ENCODE measurements at places on chromosomes 11 and 22. TPM values are rescaled to one million over a fixed set of nuclear protein-coding genes. Genes with fewer than 3 reads are reported as not detected.

DNA sequence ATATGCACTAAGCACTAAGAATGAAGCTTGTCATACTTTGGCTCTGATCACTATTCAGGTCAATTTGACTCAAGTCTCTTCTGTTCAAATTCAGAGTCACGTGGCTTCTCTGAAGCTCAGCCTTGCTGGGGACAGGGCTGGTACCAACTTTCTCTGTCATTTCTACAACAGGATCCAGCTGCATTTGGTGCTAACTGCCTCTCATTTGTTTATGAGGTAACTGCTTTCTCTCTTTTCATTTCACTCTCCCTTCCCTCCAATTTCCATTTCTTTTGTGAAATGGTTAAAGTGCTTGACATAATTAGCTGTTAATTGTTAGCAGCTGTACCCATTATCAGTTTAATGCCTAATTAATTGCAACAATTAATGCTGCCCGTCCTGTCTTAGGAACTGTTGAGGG is 259.7 kb upstream of the PLET1 start:
- no peak for DNase-seq

DNA sequence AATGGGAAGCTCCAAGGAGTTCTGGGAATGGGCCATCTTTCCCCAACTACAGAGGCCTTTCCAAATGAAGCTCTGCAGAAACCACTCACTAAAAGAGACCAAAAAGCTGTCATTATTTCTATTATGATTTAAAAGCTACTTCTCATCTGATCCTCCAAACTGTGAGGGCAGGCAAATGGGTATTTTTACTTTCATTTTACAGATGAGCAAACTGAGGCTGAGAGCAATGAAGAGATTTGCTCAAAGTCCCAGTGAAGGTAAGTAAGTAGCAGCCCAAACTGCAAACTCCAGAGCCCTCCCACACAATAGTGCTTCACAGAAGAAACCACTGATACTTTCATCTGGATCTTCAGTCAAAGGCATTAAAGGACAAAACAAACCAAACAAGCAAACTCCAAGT is 1.4 kb downstream of the RSPH14 start:
- no peak for DNase-seq

GRCh38 chr11:67500831-67501715 is 4.1 kb downstream of the PITPNM1 start:
- DNase-seq = no peak

DNA sequence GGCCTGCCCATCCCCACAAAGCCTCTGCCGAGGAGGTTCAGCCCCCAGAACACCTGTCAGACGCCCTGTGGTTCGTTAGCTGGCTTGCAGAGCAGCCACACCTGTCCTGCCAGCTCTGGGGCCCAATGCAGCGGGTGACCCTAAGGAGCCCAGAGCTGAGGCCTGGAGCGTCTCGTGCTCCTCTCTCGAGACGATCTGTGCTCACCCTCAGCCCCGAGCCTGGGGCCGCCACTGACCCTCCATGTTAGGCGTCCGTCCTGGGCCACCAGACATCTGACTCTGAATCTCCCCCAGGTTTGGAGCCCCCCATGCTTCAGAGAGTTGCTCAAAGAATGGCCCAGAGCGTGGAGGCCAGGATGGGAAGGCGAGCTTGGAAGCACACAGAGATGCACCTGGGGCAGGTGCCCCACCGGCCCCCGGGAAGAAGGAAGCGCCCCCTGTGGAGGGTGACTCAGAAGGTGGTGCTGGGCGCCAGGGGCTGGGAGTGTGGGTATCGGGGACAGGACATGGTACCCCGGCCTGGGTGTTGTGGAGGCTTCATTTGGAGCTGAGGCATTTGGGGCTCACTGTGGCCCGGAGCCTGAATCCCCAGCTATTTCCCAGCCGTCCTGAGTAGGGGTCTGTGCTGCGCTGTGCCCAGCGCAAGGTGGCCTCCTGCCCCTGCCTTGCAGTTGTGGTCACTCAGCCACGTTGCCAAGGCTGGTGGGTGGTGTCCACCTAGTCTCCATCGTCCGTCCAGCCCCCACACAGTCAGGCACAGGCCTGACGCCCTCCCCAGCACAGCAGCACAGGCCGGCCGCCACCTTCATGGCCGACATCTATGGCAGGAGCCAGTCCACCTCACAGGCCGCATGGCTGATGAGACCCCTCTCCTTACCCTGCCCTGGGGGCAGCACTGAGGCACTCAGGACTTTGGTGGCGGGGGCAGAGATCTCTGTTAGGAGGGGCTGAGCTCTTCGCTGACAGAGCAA is 36.2 kb downstream of the SBF1 start:
- no peak for DNase-seq

- DNase-seq = no peak
Observed at GRCh38 chr11:20226933-20227332, 66.7 kb upstream of the DBX1 start.

GRCh38 chr11:120061036-120061760 is 76.7 kb downstream of the TRIM29 start:
- DNase-seq = no peak

DNA sequence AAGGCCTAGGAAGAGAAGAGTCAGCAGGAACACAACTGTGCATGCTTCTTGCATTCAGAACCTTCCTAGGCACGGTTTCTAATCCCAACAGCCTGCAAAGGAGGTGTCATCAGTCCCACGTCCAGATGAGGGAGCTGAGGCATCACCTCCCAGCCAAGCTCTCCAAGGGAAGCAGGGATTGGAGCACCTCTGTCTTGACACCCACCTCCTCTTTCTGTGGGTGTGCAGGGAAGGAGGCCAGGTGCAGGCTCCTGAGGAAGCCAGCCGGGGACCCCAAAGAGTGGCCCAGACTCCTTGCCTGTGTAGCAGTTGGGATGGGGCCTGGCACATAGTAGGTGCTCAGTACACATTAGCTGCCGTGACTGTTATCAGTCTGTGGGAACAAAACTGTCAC is 2.0 kb downstream of the PNPLA5 start:
- no peak for DNase-seq

DNA sequence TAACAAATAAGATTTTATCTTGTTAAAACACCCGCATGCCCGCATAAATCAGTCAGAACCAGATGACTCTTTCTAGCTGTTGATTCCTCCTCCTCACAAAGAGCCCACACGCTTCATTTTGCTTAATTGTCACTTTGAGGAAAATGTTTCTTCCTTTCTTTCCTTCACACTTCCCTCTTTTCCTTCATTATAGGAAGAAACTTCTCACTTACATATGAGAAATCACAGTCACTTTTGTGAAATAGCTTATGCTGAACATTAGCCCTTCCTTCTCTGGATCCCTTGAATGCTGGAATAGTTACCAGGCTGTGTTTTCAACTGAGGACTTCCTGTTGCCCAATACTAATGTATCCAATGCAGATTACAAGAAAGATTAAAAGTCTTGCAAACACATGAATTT is 5.8 kb downstream of the MS4A6E start:
- DNase-seq = no peak

GRCh38 chr11:117097389-117098268 is 599 bp downstream of the SIK3 start:
- peak; percentile 42 for DNase-seq

DNA sequence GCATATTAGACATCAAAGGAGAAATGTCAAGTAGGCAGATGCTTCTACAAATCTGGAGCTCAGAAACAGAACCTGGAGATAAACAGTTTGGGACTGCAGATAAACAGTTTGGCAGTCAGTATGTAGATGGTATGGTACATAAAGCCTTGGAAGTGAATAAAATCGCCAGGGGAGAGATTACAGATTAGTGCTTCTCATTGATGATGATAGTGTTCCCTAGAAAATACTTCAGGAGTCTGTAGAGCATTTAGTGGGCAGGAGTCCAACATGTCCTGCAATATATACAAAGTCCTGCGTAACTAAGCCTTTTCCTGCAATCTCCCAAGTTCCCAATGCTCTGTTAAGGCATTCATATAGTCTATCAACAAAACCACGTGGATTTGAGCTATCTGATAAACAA is 35.2 kb downstream of the NARS2 start:
- DNase-seq = no peak

DNA sequence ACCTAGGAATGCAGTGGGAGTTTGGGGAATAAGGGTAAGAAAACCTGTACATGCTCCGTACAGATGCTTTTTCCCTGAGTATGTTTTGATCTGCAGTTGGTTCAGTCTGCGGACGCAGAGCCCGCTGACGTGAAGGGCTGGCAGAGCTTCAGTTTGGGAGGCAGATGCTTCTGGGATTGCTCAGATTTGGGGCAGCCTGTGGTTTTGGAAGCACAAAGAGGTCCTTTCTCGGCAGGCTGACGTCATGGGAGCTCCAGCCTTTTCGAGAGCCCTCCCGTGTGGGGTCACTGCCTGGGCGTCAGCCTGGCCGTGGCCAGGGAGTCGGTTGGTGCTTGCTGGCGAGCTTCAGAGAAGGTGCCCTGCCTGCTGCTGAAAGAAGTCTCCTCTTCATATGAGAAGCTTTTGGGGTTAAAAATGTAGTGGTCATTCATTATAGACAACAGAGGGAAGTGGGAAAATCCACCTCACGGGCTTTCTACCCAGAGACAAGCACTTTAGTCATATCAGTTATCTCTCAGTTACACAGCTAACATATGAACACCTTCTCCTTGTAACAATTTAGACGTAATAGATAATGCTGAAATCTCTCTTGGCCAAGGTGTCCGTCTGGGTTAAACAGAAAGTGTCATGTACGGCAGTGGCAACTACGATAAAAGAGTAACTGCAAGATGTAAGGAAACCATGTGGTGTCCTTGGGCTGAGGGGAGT is 26.8 kb downstream of the TPCN2 start:
- no peak for DNase-seq

DNA sequence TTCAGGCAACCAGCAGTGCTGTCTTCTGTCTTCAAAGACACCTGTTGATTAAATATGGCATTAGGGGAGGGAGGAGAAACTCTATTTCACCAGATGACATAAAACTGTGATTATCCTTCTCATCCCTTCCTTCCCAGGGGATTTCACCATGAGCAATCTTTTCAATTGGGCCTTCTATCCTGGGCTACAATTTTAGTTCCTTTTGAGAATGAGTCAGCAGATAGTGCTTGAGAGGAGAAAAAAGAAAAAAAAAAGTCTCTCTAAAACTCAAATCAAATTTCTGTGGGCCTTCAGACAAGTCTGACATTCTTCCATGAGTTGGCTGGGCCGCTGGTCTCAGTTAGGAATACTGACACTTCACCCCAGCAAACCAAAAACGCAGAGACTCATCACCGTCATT is 7.2 kb downstream of the FLI1 start:
- peak; percentile 36 for DNase-seq

- DNase-seq = no peak
Observed at GRCh38 chr11:125465701-125466100, 30.4 kb downstream of the FEZ1 start.

DNA sequence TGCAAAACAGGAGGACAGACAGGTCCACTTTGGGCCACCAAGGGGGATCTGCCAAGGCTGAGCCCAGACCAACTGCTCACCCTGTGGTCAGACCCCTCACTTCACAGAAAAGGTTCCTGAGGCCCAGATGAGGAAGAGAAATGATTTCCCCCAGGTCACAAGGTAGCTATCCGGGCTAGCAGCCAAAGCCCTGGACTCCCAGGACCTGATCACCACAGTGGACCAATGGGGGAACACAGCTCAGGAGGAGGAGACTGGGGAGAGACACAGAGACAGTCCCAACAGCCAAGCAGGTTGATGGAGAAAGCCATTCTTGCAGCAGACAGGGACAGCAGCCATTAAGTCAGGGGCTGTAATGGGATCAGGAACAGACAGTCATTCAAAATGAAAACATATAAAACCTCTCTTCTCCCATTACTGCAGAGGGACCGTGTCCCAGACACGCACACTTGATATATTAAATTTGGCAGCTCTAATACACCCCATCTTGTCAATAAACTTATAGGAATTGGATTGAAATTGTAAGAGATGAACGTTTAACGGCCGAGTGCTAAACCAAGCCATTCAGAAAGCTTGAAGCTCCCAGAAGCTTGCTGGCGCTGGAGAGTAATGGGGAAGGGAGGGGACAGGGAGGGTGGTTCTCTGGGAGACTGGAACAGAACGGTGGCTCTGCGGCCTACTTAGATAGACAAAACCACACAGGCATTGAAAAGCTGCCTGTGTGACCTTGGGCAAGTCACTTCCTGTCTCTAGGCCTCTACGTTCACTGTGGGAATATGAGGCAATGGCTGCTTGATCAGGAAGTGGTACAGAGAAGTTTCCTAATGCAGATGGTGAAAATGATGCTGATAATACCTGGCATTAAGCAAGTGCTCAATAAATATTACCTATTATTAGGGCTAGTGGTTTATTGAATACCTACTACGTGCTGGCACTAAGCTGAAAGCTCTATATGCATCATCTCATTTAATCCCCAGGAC is 16.0 kb downstream of the ZMAT5 start:
- no peak for DNase-seq

DNA sequence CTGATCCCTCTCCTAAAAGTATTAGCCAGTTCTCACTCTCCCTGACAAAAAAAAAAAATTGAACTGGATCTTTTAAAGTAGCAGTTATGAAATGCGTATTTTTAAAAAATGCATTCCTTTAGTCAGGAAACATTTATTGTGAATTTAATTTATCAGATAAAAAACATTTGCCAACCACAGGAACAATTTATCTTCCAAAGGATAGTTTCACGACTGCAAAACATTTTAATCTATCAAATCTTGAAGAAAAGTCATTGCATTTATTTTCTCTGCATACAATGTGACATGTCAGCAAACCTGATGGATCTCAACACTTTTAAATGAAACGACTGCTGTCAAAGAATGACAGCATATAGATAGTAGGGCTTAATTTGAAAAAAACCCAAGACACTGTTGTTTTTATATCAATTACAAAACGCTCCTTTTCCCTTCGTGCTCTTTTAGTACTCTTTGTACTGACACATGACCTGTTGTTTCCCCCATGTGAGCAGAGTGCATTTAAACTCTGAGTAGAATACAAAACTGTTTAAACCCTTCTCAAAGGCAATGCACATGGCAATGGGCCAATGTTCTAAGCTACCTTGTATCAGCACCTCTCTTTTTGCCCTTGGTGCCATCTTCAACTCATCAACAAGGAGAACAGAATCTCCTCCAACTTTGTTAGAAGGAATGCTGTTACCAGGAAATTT is 107.0 kb downstream of the ATG16L2 start:
- DNase-seq = peak; percentile 56

- no peak for DNase-seq
Observed at GRCh38 chr11:59273373-59273841, 60.7 kb upstream of the MPEG1 start.

- DNase-seq = no peak
Observed at GRCh38 chr22:29053048-29053702, 8.5 kb downstream of the C22orf31 start.

The KRTAP5-10 gene
- polyA plus RNA-seq = not detected

The DBX1 gene
- polyA plus RNA-seq = not detected

The CST6 gene
- 2.2 TPM for polyA plus RNA-seq

The TSPAN32 gene
- polyA plus RNA-seq = not detected

The ARHGAP8 gene
- not detected for polyA plus RNA-seq

The C22orf42 gene
- polyA plus RNA-seq = not detected

The MIOX gene
- not detected for polyA plus RNA-seq

The TMPRSS5 gene
- 0.40 TPM for polyA plus RNA-seq

The POTEH gene
- polyA plus RNA-seq = not detected

The OR8G1 gene
- polyA plus RNA-seq = not detected

The RASL10A gene
- 1.1 TPM for polyA plus RNA-seq

The LARGE1 gene
- polyA plus RNA-seq = 0.72 TPM

The LRRC74B gene
- not detected for polyA plus RNA-seq

The TXNRD2 gene
- polyA plus RNA-seq = 511 TPM

The XNDC1N gene
- polyA plus RNA-seq = 3.0 TPM

The PGA5 gene
- polyA plus RNA-seq = not detected

The FAM227A gene
- polyA plus RNA-seq = 0.58 TPM

The FUT4 gene
- polyA plus RNA-seq = 2.4 TPM
